ENCODE measurements at places on chromosomes 4 and X.
A peak's percentile ranks its signal among the peaks of the same experiment; 100 is the strongest.

GRCh38 chr4:89681219-89681618, 155.7 kb downstream of the SNCA start:
- no peak for DNase-seq

DNA sequence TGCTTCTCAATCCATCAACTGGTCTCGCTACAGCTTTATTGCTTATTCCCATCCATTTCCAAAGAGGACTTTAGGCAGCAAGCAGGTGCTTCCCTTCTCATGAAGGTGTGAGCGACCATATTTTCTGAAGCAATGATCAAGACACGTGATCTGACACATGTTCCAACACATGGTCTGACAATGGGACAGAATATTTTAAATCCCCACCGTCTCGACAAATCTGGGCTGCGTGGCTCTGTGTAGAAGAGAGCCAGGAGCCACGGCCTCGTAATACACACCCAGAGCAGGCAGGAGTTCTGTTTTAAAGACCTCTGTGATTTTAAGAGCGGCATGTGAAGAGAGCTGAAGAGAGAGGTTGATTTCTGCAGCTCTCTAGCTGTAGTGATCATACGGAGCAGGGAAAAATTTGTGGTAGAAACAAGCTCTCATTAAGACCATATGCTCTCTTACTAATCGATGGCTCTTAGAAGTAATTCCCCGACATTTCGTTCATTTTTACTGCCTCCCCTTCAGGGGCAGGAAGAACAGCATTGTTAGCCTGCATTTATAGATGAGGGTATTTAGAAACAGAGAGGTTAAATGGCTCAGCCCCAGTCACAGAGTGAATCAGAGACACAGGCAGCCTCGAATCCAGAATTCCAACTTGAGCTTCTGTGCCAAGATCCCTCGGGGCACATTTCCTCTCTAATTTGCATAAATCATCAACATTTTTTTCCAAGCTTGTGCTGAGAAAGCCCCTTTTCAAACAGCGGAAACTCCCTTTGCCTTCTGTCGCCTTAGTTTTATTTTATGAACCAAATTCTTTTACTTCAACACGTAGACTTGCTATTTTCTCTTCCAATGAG, 91.0 kb upstream of the BCOR start:
- DNase-seq = no peak

DNA sequence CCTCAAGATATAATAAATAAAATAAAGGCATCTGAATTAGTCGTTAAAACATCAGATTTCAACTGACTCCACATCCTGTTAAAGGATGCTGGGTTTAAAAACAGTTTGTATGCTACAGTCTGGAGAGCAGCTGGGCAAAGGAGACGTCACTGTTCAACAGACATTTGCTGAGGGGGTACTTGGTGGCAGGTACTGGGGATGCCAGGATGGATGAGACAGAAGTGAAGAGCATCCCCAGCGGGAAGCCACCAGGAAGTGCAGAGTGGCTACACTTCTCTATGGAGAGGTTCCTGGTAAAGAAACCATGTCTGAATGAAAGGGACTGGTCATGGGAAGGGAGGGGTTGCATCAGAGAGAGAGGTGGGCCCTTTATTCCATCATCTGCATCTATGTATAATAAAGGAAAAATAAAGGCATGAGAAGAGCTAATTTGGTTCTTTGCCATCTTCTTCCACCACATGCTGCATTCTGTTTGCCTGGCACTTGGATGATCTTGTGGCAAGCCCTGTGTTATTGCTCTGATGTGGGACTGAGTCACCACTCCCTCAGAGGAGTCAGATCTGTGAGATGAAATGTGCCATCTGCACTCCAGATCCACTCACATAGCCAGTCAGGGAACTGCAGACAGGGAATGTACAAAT, 145.0 kb downstream of the SOWAHB start:
- no peak for DNase-seq

- no peak for DNase-seq
Observed at GRCh38 chr4:138311771-138312535, 69.8 kb upstream of the SLC7A11 start.

GRCh38 chr4:45121426-45121975, 395.1 kb upstream of the GNPDA2 start:
- no peak for DNase-seq

- DNase-seq = no peak
Observed at GRCh38 chr4:1047976-1048772, 36.7 kb downstream of the FGFRL1 start.

DNA sequence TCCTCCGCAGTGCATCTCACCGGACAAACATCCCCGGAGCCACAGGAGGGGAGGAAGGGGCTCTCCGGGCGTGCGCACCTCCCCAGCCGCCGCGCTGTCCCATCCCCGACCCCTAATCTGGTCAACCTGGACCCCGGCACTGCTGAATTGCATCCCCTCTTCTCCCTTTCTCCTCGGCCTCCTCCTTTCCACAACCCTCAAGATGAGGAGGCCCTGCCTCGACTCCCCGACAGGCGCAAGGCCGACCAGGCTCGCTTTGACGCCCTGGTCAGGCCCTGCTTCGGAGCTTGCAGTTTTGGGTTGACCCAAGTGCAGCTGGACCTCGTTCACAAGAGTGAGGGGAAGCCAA, 2.3 kb downstream of the PDGFRA start:
- no peak for DNase-seq

DNA sequence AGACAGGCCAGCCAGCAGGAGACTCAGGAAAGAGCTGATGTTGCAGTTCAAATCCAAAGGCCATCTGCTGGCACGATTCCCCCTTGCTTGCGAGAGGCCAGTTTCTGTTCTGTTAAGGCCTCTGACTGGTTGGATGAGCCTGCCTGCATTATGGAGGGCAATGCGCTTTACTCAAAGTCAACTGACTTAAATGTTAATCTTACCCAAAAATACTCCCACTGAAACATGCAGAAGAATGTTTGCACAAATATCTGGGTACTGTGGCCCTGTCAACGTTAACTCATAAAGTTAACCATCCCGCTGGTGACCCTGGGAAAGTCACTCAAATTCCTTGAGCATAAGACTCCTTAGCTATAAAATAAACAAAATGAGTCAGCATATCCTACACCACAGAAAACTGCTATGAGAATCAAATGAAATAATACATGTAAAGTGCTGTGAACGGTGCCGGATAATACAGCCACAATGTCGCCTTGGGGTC, 326.4 kb downstream of the EVC2 start:
- DNase-seq = no peak

GRCh38 chr4:3637326-3638016, 105.2 kb upstream of the LRPAP1 start:
- DNase-seq = no peak

- peak; percentile 46 for DNase-seq
Observed at GRCh38 chr4:24657768-24658617, 73.6 kb upstream of the DHX15 start.

- DNase-seq = no peak
Observed at GRCh38 chrX:73765776-73766430, 202.9 kb downstream of the CHIC1 start.

GRCh38 chrX:17459661-17460060, 84.7 kb downstream of the NHS start:
- DNase-seq = no peak

- no peak for DNase-seq
Observed at GRCh38 chr4:16513876-16514275, 287.6 kb upstream of the TAPT1 start.

GRCh38 chrX:29044423-29045184, 457.4 kb downstream of the IL1RAPL1 start:
- no peak for DNase-seq

GRCh38 chr4:113738251-113738650, 23.3 kb downstream of the CAMK2D start:
- DNase-seq = no peak

DNA sequence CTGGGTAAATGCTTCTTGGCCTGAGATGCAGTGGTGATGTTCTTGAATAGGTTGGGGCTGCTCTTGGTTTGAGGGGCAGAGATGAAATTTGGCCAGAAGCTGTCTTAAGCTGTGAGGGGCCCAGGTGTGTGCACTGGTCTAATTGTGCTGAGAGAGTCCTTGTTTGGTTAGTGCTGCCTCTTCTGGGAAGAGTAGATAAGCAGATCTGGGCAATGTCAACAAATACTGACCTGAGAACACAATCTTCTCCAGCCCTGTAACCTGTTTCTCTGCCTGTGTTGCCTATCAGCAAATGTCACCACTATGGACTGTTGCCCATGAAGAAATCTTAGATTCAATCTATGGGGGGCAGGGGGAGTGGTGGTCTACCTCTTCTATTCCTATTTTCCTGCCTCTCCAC, 17.2 kb upstream of the USP27X start:
- DNase-seq = no peak

- no peak for DNase-seq
Observed at GRCh38 chr4:94267037-94267436, 59.4 kb downstream of the SMARCAD1 start.

GRCh38 chr4:153448003-153448731, 18.0 kb upstream of the TMEM131L start:
- no peak for DNase-seq

DNA sequence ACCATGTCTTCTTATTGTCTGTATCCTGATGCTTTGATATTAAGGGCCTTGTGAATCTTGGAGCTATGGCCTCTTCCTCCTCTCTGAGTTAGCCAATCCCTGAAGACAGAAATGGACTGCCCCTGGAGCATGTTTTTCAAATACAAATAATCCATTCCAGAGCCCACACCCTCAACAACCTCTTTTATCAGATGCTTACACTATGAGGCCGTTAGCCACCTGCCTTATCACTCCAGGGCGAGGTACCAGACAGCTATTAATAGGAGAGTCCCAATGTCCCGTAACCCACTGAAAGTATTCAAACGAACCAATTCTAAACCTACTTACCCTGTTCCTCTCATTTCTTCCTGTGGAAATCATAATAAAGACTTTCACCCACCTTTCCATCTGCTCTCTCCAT, 165.0 kb downstream of the ARHGAP24 start:
- no peak for DNase-seq

DNA sequence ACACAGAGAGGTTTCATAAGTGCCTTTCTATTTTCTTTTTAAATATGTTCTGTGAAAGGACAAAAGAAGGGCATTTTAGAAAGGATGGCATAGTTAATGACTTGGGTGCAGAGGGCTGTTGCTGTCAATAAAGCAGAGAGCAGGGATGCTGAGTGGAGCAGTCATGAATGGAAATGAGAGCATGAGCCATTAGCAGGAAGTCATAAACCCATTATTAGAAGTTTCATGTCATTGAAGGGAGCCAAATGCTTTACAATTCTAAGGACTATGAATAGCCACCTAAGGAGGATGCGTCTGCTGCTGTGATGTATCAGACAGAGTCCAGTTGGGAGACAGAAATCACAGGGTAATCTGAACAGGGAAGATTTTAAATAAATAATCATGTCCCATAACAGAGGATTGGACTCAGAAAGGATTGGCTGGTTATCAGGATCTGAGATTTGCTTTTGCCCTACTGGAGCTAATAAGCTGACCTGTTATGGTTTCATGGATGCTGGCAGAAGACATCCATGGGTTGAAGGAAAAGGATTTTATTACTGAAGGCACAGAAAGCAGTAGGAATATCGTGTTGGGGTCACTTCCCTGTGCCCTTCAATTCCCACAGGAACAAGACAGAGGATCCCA, 47.5 kb upstream of the WDR19 start:
- DNase-seq = no peak

DNA sequence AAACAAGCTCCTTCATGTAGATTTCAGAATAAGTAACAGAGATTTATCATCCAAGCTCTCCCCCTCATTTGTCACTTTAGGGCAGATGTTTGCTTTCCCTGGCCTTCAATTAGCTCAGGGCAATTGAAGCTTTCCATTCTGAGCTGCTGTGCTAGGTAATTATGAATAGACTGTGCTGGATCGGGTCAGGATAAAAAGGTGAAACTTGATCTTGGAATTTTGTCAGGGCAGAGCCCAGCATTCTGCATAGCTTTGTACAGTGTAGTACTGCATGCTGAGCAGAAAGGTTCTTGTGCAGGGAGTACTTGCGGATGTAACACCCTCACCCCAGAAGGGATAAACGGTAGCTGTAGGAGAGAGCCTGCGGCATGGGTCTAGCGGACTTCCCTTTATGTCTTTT, 64.0 kb upstream of the CLDN34 start:
- no peak for DNase-seq

DNA sequence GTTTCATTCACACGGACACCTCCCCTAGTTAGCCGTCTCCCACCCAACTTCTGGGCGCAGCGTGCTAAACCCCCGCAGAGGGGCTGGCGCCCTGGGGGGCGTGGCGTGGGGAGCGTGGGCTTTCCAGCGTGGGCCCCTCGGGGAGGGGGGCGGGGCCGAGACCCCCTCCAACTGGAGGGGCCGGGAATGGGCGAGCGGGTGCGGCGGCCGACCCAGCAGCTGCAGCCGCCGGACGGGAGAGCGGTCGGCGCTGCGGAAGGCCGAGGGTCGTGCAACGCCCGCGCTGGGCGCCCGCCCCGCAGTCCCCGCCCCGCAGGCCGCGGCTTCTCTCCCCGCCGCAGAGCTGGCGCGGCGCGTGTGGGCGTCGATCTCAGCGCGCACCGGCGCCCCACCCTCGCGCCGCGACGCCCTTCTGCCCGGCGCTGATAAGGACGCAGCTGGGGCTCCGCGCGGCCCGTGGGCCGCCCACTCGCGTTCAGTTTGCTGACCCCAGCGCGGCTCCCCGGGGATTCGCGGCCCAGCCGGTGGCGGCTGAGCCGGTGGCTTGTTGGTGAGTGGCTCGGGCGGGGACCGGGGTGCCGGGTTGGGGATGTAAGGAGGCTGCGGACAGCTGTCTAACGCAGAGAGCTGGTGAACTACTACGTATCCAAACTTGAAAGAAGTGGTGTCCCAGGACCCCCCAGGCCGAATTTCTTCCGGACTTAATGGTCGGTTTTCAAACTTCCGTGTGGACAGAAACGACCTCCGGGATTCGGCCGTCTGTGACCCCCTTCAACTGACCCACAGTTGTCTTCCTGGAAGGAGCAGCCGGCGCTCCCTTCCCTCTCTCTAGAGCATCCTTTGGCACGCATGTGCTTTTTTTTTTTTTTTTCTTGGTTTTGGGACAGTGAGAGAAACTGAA, 1.5 kb downstream of the FHDC1 start:
- DNase-seq = peak; percentile 61

DNA sequence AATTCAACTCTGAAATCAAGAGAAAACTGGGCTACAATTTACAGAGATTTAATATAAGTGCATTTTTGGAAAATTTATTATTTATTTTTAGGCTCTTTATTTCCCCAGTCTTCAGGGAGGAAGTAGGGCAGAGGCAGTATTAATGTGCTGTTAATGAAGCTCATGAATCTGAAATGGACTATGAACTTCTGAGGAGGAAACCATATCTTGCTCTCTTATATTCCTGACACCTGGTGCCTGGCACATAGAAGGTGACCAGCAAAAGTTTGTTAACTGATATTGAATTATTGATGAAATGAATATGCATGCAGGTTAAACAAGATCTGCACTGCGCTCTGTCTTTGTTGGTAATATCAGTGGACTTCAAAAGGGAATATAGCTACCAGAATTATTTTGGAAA, 55.1 kb downstream of the UGT8 start:
- no peak for DNase-seq

- DNase-seq = no peak
Observed at GRCh38 chr4:138341739-138342415, 99.7 kb upstream of the SLC7A11 start.

- no peak for DNase-seq
Observed at GRCh38 chrX:155028129-155028528, 1.5 kb downstream of the FUNDC2 start.

Data from left ventricle myocardium superior (tissue), 1 donor.